Thymus (tissue), 14 donors: ENCODE measurements at places on chromosomes 4 and X. TPM values are rescaled to one million over a fixed set of nuclear protein-coding genes. Genes with fewer than 3 reads are reported as not detected.

- DNase-seq: no peak
Observed at GRCh38 chrX:23788521-23788920, 5.5 kb downstream of the SAT1 start.

GRCh38 chr4:48175328-48175727, 41.3 kb upstream of the TXK start:
- no peak for DNase-seq

DNA sequence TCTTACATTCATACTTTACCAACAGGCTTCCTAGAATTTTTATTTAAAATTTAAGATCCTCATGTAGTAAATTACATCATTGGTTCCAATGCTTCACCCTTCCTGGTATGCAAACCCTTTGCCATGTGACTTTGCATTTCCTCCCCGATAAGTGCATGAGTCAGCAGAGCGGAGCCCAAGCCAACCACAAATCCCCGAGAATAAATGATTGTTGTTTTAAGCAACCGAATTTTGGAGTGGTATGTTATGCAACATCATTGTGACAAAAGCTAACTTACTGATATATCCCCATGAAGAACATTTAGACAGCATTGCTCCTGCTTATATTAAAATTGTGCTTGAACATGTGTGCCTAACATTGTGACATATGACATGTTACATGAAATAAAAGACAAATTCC, 199.4 kb upstream of the DDX53 start:
- no peak for DNase-seq

GRCh38 chr4:151888367-151888866, 127.6 kb upstream of the GATB start:
- no peak for DNase-seq

- no peak for DNase-seq
Observed at GRCh38 chr4:28682847-28683246, 1822.2 kb downstream of the STIM2 start.

- DNase-seq: no peak
Observed at GRCh38 chr4:142844782-142845181, 1.3 kb downstream of the INPP4B start.

- no peak for DNase-seq
Observed at GRCh38 chrX:154751669-154752271, 893 bp upstream of the GAB3 start.

DNA sequence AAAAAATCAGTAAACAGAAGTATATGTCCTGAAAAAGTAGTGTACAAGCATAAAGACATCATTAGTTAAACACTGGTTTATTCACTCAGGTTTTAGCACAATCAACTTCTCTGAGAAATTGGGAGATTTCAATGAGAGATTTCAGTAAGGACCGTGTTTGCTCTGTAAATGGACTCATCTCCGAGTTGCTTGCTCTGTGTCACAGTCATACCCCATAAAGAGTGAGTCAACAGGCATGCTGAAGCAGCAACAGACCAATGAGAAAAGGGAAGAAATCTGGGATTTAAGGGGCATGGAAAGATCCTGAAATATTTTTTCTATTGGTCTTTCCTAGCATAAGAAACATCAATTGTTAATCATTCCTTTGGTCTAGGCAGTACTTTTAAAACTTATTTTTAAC, 4.7 kb downstream of the GLUD2 start:
- DNase-seq: no peak

- no peak for DNase-seq
Observed at GRCh38 chr4:4471195-4471594, 70.7 kb downstream of the STX18 start.

- DNase-seq: no peak
Observed at GRCh38 chr4:42596918-42597317, 60.0 kb downstream of the ATP8A1 start.

GRCh38 chr4:26141051-26141721, 179.6 kb upstream of the RBPJ start:
- DNase-seq: no peak

- DNase-seq: peak; percentile 55
Observed at GRCh38 chr4:108433832-108434231, 186.5 kb upstream of the RPL34 start.

- DNase-seq: no peak
Observed at GRCh38 chrX:129013574-129013973, 509.7 kb downstream of the SMARCA1 start.

DNA sequence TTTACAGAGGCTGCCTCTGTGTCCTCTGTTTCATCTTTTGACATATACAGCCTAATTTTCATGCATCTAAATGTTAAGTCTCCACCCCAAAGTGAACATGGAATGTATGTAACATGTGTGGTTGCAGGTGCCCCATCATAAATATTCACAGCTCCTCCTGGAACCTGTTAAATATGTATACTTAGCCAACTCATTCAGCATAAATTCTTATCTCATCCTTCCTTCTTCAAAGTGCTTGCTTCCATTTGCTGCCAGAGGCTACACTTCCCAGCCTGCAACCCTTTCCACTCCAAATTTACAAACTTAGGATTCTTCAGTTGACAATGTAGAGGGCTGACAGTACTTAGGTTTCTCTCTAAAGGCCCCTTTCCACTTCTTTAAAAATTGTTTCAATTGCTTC, 60.6 kb downstream of the F8 start:
- DNase-seq: no peak

GRCh38 chr4:36215627-36216026, 28.7 kb downstream of the ARAP2 start:
- DNase-seq: no peak

GRCh38 chrX:153580700-153581386, 18.1 kb downstream of the CCNQ start:
- no peak for DNase-seq

GRCh38 chrX:154378059-154378798, 866 bp upstream of the EMD start:
- DNase-seq: peak; percentile 22

DNA sequence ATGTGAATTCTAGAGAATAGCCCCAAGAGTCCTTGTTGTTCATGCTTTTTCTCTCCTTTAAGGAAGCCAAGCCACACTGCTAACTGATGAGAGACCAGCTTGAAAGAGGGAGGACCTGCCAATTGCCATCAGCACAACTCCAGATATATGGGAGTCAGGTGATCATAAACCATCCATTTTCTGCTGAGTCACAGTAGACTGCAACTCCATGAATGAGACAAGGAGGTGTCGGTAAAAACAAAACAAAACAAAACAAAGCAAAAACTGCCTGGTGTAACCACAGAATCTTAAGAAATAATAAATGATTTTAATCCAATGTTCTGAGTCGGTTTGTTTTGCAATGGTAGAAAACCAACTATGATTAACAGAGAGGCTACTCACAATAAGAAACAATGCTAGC, 837.3 kb downstream of the PCDH7 start:
- DNase-seq: no peak

- DNase-seq: no peak
Observed at GRCh38 chr4:106210021-106210420, 106.0 kb downstream of the TBCK start.

DNA sequence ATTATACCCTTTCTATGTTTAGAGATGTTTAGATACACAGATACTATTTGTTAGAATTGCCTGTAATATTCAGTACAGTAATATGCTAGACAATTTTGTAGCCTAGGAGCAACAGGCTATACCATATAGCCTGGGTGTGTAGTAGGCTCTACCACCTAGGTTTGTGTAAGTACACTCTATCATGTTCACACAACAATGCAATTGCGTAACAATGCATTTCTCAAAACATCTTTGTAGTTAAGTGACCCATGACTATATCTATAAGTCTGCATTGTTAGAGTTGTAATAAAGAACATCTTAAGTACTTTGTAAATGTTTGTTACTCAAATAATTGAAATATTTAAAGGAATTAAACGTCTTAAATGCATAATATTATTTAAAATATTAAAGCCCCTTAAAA, 379.3 kb downstream of the PPP3CA start:
- DNase-seq: no peak

GRCh38 chr4:164383058-164383357, 370.9 kb upstream of the SMIM31 start:
- DNase-seq: no peak

DNA sequence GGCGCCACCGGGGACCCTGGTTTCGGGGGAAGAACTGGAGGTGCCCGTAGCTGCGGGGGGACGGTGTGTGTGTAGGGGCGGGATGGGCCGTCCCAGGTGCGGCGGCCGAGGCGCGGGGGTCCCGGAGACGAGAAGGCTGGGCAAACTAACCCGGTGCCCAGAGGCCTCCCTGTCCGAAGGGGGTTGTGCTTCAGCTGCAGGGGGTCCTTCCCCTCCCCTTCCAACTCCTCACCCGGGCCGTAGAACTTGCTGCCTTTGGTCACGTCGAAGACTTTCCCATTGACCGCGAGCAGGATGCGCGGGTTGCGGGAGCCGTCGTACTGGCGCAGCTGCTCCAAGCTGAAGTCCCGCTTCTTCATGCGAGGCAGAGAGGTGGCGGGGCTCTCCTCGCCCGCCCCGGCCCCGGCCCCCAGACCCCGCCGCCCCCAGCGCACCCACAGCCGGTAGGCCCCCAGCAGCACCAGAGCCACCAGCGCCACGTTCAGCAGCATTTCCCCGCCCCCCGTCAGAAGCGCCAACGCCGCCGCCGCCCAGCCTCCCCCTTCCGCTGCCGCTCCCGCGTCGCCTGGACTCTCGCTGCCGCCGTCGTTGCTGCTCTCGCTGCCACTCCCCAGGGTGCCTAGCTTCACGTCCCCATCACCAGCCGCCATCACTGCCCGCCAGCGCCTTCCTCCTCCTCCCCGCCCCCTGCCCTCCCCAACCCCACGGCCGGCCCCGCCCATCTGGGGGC, at the start of gene PGRMC2:
TSS of gene PGRMC2 (minus strand) at position 673 of the 730 bp plus-strand sequence. CDS start at position 650, 23 bp downstream.
- peak; percentile 32 for DNase-seq

- DNase-seq: no peak
Observed at GRCh38 chrX:112254896-112255295, 172.3 kb upstream of the TRPC5 start.

GRCh38 chrX:153643431-153644351, 3.3 kb upstream of the DUSP9 start:
- no peak for DNase-seq

DNA sequence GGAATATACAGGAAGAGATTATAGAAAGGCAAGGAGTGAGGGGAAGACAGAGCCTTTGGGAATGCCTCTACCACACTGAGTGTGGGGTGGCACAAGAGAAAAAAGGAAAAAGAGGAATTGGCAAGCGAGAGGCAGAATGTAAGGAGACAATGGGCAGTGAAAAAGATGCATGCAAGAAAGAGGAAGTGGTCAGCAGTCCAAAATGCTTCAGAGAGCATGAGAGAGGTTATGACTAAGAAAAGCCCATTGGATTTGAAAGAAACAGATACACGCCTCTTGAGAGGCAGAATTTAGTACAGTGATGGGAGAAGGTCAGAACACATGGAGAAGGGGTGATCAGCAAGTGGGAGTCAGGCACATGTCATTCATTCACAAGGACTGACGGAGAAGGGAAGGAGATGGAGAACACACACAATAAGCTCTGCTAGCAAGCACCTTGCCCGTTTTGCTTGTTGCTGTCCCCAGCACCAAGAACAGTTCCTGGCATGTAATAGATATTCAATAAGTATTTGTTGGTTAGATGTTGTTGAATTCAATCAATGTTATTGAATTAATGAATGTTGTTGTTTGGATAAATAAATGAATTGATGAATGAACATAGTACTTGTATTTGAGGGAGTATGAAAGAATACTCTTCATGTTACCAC, 6.3 kb downstream of the DCHS2 start:
- no peak for DNase-seq

DNA sequence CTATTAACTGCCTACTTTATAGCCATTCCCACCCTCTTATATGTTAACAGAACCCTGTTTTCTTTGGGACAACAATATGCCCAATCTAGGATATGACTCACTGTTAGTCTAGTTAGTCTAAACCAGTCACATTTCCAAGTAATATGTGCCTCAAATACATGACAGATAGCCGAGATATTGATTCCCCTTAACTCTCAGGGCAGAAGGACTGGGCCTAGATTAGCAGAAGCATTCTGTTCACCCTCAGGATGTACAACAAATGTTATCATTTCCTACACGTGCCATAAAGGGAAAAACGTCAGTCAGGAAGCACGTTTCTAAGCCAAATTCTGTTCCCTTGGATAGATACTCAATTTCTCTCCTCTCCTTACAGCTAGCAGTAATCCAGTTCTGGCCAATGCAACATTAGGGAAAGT, 114.1 kb downstream of the SLC10A7 start:
- DNase-seq: no peak

- no peak for DNase-seq
Observed at GRCh38 chr4:151443247-151443646, 34.3 kb downstream of the FHIP1A start.

DNA sequence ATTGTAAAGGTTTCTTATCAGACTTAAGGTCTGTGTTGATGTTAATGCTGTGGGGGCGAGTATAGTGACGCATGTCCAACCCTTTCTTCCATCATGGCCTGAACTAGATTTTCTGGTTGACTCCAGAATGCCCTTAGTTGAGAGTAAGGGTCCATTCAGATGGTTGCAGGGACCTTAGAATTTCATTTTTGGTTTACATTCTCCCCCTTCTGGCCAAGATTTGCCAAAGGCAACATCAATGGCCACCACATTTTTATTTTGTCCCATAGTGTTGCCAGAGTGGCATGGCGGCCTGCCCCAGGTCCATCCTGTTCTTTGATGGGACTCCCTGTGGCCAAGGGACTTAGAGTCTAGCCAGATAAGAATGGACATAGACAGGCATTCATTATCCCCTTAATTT, 368.5 kb downstream of the GPM6A start:
- DNase-seq: no peak

DNA sequence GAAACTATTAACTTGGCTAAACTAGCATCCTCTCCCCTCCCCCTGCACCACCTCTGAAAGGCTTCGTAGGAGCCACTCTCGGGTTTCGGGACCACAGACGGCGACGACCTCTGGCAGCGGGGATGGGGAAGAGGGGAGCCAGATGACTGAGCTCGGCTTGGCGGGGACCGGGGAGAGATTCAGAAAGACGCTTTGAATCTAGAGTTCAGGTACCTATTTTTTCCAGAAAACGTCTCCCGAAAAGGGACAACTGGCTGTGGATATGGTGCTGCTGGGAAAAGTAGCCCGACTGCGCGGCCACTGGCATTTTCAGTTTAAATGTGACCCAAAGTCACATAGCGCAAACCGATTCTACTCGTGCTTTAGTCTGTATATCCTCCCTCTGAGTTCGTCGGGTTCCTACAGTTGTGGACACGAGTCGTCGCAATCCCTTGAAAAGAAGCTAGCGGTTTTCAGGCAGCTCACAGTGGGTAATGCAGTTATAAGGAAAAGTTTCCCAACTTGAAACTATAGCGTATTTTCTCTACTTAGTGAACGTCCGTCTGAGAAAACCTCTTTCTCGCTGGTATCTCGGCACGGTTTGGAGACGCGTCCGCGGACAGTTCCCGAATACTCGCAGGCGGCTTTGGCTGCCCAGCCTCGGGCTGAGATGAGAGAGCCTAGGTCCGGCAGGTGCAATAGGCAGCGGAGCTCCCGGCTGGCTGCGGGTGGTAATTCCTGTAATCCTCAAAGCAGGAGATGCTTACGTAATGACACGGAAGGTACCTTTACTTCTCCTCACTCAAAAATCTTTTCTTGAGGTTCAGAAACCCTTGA, 1.3 kb downstream of the PARM1 start:
- DNase-seq: no peak

The MAGEB1 gene
- total RNA-seq: 0.05 TPM

The UGT2A1 gene
- total RNA-seq: 0.09 TPM

The PHEX gene
- 0.66 TPM for total RNA-seq

The HSFX3 gene
- 0.28 TPM for total RNA-seq

The TAF7L gene
- 0.19 TPM for total RNA-seq

The YTHDC1 gene
- total RNA-seq: 69.4 TPM

The TCEANC gene
- total RNA-seq: 9.2 TPM

The CXorf49 gene
- total RNA-seq: 2.2 TPM

The TENM3 gene
- 9.5 TPM for total RNA-seq
